ENCODE measurements at places on chromosomes 12 and 14.
A peak's percentile ranks its signal among the peaks of the same experiment; 100 is the strongest.

- DNase-seq, result no peak
Measured at GRCh38 chr14:92984082-92984788, 61.3 kb downstream of the CHGA start.

DNA sequence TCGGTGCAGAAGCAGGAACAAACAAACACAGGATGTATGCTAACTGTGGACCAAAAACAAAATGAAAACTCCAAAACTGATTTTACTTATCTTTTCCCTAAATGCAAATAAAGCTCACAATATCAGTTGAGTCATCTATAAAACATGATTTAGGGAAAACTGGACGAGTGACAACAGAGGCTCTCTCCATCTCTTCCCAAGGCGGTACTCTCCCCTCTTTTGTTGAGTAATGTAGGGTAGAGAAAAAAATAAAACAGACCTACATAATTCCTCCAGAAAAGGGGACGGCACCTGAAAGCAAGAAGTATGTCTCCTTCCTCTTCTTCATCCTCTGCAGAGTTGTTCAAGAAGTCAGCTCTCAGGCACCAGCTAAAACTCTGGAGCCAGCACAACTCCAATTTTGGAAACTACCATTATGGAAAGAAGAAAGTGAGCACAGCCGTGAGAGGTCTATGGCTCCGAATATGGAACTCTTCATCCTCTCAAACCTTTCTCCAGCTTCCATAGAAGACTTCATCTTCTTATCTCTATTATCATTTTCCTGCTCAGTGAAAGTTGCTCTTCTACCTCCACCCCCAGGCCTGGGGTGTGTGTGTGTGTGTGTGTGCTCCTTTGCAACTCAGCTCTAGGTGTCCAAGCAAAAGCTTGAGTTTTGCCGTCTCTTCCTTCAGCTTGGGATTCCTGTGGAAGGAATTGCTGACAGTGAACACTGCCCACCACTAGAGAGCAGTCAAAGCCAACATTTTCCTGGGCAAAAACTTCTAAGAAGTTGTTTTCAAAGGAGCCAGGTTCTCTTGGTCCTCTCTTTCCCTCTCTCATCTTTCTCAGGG lies 155.4 kb downstream of the DIO2 start:
- DNase-seq, result no peak

DNA sequence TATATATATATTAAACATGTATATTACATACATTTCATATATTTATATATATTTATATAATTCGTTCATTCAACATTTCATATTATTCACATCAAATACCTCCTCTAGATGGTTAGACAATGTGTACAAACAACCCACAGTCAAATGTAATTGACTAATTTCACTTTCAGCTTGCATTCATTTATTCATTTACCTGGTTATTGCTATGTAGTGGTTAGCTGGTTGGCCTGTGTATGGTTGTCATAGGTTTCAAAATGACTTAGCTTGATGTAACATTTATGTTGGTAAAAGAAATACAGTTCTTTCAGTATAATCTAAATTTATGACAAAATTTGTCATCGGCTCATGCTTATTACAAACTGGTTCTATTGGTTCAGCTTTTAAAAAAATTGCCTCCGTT lies 389 bp downstream of the OR4K13 start:
- DNase-seq, result no peak

DNA sequence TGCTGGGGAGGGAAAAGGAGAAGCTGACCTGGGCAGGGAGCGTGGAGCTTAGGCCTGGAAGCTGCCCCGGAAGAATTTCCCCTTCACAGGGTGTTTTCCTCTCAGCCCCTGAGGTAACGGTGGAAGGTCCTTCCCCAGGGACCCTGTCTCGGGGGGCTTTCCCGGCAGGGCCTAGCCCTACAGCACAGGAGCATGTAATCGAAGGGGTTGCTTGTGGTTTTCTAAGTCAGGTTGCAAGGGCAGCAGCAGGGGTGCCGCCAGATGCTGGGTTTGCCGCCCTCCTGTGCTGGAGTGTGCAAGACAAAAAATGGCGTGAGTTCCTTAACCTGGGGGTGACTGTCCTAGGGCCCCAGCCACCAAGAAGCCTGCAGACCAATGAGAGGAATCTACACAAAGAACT lies 1.6 kb upstream of the KRT74 start:
- DNase-seq, result no peak

DNA sequence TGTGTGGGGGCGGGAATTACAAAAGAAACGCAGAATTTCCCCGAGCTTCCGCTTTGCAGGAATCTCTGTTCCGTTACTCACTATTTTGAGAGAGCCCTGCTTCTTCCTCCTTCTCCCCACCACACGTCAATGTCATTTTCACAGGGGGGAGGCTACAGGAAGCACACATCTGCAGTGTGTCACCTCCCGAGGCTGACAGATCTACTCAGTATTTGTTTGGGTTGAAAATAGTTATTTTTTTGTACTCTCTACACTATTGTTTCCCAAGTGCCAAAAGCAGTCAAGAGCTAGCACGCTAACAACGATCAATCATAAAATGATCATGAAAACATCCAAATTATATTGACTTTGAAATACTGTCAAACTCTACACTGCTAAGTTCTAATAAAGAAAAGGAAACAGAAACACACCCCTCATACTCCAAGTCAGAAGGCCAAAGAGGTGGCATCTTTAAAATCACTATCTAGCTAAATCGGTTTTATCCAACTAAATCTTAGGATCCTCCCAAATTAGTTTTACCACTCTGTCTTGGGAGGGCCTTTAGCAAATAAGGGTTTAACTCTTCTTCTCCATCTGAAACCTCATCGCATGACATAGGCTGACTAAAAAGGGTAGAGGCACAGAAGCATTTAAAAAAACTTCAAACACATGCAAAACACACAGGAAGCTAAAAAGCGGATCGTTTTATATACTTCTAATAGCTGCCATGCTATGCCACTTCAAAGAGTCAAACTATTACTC lies 51.8 kb downstream of the FOXN3 start:
- DNase-seq, result peak; percentile 35

DNA sequence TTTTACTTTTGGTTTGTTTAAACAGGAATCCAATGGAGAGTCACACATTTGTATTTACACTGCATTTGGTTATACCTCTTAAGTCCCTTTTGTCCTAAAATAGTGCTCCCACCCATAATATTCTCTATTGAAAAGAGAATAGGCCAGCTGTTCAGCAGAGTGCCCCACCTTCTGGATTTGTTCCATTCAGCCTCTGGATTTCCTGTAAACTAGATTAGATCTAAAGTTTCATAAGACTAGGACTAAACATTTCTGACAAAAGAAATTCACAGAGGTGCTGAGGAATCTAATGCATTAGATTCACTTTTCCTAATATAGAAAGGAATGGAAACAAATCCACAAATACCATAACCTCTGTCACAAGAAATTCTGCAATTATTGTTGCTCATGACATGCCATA lies 38.1 kb downstream of the GCH1 start:
- DNase-seq, result no peak

- DNase-seq, result no peak
Measured at GRCh38 chr12:44157359-44157758, 321.5 kb downstream of the TMEM117 start.

DNA sequence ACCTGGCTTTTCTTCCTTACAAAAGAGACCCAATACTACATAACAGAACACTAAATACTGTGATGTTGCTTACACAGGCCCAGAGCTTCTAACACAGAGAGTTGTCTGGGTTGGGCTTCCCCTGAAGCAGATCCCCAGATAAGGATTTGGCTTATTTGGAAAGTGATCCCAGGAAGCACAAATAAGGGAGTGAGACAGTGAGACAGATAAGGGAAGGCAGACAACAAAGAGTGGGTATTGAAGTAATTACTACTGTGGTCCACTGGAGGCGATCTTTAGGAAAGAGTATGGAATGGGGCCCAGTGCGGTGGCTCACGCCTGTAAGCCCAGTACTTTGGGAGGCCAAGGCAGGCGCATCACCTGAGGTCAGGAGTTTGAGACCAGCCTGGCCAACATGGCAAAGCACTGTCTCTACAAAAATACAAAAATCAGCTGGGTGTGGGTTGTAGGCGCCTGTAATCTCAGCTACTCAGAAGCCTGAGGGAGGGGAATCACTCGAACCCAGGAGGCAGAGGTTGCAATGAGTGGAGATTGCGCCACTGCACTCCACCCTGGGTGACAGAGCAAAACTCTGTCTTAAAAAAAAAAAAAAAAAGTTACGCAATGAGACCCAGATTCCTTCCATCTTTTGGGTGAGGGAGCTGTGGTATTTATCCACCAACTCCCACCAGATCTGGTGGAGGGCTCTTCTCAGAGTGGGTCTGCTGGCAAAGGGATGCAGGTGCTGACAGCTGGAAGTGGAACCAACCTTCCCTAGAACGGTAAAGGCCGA lies 10.2 kb upstream of the C12orf43 start:
- no peak for DNase-seq

- DNase-seq, result no peak
Measured at GRCh38 chr12:116820064-116820656, 61.1 kb downstream of the HRK start.

DNA sequence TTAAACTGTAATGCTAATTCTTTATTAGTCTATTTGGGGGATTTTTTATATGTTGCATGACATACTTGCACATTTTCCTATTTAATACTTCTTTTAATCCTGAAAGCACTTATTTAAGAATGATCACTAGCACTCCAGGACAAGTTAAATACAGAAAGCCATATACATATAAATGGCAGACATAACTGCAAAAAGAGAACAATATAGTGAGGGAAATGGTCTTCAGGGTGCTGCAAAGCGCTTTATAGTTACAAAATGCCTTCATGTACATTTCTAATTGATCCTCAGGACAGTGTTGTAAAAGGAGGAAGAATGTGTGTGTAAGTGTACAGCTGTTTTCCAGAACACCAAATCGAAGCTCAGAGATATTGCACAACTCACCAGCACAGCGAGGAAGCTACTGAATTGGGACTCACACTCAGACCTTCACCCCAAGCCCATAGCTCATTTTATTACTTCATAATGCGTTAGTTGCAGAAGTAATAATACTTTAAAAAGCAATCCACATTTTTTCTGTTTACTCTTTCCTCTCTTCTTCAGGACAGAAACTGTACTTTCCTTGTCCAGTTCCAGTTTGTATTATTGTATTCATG lies 428.2 kb downstream of the RAD51B start:
- DNase-seq, result no peak

- peak; percentile 26 for DNase-seq
Measured at GRCh38 chr12:1660304-1661187, 30.3 kb upstream of the ADIPOR2 start.

DNA sequence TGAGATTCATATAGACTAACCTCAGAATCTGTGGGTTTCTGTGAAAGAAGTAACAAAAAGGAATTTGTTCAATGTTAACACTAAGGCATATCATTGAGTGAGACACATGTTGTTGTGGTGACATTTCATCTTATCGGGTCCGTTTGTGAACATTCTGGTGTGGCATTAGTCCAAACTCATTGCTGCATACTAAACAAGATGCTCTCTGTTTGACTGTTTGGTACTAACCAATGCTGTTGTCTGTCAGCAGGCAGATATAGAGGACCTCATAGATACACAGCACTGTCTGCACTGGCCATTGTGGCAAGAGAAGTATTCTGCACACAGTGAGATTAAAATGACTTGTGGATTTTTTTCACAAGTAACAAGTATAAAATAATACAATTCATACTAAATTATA lies 41.2 kb downstream of the SLC25A21 start:
- no peak for DNase-seq

DNA sequence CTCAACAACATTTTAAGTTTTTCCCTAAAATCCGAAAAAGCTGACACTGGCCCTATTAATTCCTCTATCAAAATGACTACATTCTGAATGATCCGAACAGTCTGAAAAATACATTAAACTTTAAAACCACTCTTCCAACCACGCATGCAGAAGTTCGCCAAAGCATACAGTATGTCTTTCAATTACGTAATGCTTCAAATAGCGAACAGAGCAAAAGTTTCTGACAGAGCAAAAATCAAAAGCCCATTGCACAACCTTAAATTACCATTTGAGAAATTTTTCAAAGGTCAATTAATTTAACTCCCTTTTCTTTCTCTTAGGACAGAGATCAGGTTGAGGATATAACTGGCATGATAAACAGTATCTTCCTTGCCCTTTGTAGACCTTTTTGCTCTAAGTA lies 33.2 kb downstream of the LRIG3 start:
- no peak for DNase-seq

- no peak for DNase-seq
Measured at GRCh38 chr12:26126340-26127284, 1.8 kb upstream of the BHLHE41 start.

- DNase-seq, result no peak
Measured at GRCh38 chr14:38409071-38409705, 153.3 kb upstream of the CLEC14A start.

DNA sequence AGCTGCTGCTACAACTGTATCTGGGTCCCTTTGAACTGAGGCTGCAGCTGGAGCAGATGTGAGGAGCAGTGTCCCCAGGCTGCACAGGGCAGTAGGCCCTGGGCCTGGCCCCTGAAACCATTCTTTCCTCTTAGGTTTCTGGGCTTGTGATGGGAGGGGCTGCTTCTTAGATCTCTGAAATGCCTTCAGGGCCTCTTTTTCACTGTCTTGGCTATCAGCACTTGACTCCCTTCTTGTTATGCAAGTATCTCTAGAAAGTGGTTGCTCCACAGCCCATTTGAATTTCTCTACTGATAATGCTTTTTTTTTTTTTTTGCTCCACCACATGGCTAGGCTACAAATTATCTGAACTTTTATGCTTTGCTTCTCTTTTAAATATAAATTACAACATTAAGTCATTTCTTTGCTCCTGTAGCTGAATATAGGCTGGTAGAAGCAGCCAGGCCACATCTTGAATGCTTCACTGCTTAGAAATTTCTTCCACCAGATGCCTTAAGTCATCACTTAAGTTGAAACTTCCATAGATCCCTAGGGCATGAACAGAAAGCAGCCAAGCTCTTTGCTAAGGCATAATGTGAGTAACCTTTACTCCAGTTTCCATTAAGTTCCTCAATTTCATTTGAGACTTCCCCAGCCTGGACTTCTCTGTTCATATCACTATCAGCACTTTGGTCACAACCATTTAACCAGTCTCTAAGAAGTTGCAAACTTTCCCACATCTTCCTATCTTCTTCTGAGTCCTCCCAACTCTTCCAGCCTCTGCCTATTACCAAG lies 41.1 kb downstream of the ACSM4 start:
- DNase-seq, result no peak

GRCh38 chr14:60561845-60562746 lies 53.1 kb downstream of the SIX6 start:
- DNase-seq, result no peak

GRCh38 chr12:2483713-2484112 lies 311.1 kb upstream of the FKBP4 start:
- no peak for DNase-seq

DNA sequence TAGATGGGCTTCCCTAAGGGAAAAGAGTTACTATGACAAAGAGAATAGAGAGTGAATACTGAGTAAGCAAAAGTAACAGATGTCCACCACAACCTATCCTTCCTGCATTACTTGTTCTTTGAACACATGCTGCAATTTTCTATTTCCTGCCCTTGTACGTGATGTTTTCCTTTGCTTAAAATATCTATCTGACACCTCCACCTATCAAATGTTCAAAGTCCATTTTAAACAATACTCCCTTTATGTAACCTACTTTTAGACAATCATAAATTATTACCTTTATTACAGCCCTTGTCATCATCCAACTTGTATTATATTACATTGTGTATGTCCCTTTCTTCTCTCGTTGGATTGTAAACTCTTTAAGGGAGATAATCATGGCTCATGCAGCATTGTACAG lies 147.2 kb upstream of the DYRK2 start:
- no peak for DNase-seq

Measured in stimulated activated CD8-positive, alpha-beta memory T cell treated with anti-CD3 and anti-CD28 coated beads, Interleukin-15, amount 100 ng/mL, for 1 hour (primary cell).